ENCODE measurements at places on chromosomes 2 and 18.

DNA sequence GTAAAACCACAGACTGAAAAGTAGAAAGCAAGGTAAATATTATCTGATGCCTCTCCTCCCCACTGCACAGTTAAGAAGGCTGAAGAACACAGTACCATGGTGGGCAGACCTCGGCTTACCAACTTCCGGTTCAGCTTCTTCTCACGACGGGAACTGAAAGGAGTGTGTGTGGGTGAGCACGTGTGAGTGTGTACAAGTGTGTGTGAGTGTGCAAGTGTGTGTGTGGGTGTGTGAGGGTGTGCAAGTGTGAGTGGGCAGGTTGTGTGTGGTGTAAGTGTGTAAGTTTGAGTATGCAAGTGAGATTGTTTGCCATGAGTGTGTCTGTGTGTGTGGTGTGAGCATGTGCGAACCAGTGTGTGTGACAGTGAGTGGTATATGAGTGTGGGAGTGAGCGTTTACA is 103.5 kb downstream of the ADD2 start:
- no peak for DNase-seq

- no peak for DNase-seq
These were observed 163.9 kb upstream of the HNMT start for GRCh38 chr2:137800386-137800785.

GRCh38 chr18:21000667-21001066 is 110.9 kb downstream of the ROCK1 start:
- no peak for DNase-seq

DNA sequence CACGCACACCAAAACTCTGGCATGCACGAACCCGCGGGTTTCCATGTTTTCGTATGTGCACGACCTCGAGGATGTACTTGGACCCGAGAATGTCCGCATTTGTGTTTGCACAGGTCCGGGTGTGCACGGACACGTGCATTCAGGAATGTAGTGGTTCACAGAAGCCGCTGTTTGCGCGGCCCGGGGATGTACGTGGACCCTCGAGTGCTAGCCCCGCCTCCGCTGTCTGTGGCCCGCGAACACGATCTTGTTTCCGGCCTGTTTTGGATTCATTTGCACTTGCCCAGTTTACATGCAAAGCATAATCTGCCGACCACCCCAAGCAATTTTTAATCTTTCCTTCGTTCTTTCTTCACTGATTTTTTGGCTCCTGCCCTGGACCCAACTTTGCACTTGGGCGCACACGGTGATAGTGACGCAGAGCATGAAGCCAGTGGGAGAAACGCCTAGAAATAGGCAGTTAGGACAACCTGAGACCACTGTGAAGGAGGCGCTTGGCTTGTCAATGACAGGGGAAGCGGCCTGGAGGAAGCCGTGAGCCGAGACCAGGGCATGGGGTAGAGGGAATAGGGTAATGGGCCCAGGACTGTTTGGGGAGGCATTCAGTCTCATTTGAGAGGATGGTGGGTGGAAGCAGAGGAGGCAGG is 45.4 kb upstream of the PTMA start:
- DNase-seq, result no peak

DNA sequence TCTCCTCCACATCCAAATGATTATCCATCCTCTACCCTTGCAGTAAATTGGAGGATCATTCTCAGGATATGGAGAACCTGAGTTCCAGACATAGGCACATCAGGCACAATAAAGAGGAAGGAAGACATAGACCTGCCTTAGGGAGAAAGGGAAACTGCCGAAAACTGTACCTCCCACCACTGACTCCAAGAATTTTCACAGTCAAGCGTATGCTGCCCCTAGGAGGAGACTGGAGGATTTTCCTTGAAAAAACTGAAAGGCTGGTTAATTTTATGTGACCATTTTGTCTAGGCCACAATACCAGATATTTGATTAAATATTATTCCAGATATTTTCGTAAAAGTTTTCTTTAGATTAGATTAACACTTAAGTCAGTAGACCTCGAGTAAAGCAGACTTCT is 638.5 kb upstream of the PKDCC start:
- no peak for DNase-seq

DNA sequence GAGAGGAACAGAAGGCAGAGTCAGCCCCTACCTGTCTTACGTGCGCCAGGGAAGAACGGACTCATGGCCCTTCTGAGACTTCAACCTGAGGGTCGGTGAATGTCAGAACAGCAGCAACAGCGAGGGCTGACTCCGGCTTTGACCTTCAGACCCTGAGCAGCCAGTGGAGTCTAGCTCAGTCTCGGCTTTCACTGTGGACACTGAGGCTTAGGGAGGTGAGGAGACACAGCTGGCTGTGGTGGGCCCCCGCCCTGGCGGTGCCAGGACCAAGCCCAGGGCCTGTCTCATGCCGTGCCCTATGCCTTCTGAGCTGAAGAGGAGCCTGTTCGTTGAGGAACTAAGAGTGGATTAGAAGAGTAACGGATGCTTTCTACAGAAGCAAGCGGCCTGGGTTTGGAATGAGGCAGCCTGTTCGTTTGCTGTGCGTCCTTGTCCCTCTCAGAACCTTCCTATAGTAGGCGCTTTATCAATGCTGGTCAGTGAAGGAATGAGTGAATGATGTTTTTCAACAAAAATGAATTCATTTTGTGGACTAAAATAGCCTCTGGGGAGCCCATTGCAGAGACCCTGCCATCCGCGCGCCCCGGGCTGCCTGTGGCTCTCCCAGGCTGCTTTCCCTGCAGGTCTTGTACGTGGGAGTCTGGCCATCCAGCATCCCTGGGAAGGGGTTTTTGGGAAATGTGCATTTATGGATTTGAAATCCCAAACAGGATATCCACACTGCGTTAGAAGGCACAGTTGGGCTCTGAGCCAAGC is 38.9 kb downstream of the ASB1 start:
- no peak for DNase-seq

DNA sequence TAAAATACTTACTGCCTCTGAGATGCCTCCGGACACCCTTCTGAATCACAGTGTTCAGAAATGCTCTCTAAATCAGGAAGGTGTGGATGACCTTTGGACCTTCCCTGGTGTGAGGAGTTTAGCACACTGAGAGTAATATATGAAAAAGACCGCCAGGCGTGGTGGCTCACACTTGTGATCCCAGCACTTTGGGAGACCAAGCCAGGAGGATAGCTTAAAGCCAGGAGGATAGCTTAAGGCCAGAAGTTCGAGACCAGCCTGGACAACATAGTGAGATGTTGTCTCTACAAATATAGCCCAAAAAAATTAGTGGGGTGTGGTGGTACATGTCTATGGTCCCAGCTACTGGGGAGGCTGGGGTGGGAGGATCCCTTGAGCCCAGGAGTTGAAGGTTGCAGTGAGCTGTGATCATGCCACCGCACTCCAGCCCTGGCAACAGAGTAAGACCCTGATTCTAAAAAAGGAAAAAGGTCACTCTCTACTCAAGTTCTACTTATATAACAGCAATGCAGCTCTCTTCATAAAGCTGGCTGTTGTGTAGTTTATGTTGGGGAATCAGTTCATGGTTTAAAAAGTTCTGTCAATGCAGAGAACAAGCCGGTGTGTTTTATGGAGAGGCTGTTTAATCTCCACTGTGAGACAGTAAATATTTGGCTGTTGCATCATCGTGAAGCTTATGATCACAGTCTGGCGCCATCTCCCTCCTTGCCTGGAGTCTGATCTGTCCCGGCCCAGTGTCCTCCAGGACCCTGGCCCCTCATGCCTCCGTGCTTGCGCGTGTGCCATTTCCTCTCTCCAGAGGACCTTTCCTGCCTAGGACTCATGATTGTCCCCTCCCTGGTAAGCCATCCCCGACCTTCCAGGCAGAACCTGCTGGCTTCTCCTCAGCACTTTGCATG is 184.5 kb downstream of the FAM210A start:
- no peak for DNase-seq

DNA sequence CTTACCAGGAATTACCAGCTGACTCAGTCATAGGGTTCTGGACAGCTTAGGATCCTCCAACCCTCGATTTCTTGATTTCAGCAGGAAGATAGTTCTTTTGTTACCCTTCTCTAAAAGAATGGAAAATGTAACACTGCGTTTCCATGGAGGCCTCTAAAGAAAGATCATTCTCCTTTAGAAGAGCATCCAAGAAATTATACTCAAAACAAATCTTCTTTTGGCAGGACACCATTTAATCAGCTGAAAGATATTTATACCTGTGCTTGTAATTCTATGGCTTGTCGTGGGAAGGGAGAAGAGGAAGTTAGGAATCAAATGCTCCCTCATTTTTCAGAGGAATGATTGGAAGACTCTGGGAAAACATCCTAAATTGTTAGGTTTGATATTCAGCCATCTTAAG is 130.5 kb downstream of the RAB3GAP1 start:
- DNase-seq, result no peak

DNA sequence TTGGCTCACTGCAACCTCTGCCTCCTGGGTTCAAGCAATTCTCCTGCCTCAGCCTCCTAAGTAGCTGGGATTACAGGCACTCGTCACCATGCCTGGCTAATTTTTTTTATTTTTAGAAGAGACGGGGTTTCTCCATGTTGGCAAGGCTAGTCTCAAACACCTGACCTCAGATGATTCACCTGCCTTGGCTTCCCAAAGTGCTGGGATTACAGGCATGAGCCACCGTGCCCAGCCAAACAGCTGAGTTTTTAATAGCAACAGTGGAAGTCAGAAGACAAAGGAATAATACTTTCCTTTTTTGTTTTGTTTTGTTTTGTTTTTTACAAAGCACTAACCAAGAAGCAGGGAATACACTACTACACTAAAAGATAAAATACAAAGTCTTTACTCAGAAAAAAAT is 16.9 kb downstream of the GPR75 start:
- DNase-seq, result no peak

DNA sequence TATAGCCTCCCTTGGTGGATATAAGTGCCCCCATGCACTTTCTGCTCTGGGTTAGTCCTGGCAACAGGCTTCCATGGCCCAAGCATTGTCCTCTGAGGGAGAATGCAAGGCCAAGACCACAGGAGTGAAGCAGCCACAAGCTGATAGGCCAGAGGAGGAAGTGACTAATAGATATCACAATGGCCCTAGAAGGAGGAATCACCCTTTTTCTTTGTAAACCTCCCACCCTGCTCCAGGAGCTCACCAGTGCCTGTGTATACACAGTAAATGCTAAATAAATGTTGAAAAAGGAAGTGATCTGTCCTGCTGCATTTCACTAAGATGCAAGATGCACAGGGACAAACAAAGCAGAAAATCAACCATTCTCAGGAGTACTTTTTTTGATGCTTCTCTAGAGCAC is 49.7 kb upstream of the ABCA12 start:
- no peak for DNase-seq

DNA sequence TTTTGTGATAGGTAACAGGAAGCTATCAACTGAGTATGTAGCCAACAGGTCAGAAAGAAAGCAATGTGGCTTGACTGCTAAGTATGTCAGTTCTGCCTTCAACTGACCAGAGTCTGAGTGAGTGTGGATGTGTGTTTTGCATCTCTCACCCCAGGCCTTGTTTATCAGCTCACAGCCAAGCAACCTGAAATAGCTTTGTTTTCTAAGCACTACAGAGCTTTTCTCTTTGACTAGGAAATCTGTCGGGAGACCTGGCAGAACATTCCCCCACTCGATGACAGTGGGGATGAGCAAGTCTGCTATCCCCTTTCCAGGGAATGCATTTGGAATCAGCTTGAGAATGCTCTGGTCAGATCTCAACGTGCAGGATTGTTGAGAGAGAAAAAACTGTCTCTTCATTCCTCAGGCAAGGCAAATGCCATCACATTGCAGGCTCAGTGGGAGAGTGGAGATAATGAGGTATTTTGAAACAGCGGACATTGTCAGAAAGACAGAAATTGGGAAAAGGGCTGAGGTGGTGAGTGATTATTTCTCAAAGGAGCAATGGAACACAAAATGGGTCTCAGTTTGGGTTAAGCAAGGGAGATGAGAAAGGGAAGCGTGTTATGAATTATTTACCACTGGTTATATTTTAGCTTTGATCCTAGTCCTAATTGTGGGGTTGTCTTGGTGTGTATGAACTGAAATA is 233.8 kb upstream of the PIK3C3 start:
- no peak for DNase-seq

GRCh38 chr2:205610437-205610836 is 71.9 kb upstream of the NRP2 start:
- no peak for DNase-seq

GRCh38 chr2:189129971-189130370 is 49.6 kb downstream of the COL5A2 start:
- peak; percentile 90 for DNase-seq

- no peak for DNase-seq
These were observed at the start of gene TUBA4A for GRCh38 chr2:219253753-219254589. TUBA4A (minus strand) TSS chr2:219253918; CDS start chr2:219253858, 60 bp downstream.

DNA sequence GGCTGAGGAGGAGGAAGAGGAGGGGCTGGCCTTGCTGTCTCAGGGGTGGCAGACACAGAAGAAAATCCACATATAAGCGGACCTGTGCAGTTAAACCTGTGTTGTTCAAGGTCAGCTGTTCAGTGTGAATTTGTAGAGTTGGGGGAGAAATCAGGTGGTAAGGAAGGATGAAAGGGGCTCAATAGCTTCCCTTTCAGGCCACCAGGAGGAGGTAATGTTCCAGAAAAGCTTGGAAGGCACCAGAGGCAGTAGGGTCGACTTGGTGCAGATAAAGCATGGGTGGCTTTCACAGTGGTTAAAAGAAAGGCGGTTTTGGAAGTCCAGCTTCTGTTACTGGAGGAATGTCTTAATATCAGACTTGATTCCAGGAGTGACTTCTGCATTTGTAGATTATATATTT is 167.4 kb downstream of the THSD7B start:
- DNase-seq, result no peak

- DNase-seq, result no peak
These were observed 12.5 kb downstream of the MSTN start for GRCh38 chr2:190050001-190050400.

DNA sequence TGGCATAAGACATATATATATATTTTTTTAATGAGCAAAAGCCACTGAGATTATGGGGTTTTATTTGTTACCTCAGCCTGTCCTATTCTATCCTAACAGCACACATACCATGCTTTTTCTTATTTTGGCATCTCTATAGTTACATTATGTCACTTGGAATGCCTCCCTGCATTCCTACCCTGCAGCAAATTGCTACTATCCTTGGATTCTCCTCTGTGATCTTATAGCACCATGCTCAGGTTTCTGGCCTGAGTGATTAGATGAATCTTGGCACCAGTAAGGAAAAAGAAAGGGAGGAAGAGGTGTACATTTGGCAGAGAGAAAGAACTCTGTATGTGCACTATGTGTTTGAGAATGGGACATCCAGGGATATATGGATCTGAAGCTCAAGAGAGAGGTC is 86.3 kb upstream of the PELI1 start:
- no peak for DNase-seq

Measured in AG09309 (cell line).